ENCODE measurements at places on chromosomes 13 and 19.

DNA sequence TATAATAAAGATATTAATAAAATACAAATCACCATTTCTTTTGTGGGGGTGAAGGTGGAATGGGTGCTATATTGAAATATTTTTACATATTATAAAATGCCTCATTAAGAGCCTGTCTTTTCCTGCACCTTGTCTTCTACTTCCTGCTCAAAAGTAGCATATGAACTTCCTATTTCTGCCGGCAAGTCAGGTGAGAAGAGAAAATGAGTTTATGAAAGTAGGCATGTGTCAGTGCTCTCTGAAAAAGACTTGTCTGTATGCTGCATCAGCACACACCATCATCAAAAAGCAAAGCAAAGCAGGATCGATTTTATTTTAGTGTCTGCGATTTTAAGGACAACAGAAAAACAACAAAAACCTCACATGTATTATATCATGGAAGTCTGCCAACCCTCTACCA is 114.2 kb downstream of the RAP2A start:
- no peak for DNase-seq

DNA sequence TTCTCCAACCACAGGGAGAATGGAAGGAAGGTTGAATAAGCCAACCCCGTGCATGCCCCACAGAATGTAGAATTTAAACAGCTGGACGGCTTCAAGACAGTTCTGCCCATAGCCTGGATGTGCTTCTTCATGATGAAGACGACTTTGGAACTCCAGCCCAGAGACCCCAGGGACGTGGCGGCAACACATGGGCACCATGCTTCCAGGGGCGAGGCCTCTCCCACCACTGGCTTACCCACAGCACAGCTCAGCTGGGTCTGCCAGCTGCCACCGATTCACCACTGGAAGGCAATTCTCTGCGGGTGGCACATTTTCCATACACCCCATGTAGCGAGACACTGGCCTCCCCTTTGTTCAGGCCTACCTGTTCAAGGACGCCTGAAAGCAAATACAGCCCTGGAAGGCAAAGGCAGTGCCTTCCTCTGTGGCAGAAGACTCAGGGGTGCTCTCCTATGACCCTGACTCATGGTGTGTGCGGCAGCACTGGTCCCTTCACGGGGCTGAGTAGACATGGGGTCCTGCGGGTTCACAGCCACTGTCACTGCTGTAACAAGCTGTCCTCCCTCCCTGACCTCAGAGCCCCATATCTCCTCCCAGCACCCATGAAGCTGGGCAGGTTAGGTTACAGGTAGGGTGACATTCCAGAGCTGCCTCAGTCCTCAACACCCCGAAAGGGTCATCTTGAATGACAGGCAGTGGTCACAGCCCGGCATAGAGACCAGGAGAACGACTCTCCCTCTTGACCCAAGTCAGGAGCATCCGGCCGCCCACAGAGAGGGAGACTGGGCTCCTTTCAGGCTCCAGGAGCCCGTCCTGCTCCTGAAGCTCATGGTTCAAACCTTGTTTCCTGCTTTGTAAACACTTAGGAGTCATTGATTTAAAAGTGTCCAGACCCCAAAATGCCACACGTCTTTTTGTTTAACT is 72.7 kb downstream of the SPACA7 start:
- no peak for DNase-seq

GRCh38 chr19:8575467-8575997 is 1.7 kb downstream of the MYO1F start:
- peak; percentile 51 for DNase-seq

DNA sequence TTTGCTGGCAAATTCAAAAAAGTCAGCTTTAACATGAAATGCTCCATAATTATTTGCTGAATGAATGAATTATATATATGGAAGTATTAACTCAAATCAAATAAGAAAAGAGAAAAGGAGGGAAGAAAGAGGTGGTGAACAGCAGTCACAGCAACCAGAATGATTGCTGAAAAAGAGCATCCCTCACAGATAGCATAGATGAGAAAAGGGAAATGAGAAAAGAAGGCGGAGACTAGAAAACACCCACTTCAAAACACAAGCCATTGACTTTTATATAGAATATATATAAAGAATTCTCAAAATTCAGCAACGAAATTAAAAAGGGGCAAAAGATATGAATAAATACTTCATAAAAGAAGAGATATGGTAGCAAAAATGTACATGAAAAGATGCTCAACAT is 75.2 kb downstream of the CAB39L start:
- no peak for DNase-seq

DNA sequence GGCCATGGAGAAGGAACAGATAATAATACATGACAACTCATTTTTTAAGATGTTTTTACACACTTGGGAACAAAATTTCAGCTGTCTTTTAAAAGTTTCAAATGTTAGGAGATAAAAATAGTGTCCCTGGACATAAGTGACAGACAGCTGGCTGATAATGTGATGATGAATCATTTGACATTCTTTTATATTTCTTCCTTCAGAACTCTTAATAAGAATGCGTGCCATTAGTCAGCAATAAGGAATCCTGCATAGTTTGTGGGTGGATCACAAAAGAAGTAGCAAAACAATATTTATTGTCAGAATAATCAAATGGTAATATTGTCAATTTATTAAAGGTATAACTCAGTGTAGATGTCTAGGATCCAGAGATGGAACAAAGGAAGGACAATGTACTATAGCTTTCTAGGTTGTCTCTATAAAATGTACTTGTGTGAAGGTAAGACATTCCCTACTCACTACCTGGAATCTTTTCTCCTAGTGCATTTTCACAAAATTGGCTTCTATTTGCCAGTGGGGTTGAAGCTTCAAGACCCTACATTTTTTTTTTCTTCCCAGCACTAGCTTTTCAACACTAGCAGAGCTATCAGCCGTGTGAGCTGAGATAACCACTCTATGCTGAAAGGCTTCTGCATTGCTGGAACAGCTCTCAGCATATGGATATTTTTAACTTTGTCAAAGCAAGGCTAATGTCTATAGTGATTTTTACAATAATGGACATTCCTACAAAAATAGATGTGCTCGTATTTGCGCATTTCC is 175.6 kb upstream of the SLITRK6 start:
- no peak for DNase-seq

DNA sequence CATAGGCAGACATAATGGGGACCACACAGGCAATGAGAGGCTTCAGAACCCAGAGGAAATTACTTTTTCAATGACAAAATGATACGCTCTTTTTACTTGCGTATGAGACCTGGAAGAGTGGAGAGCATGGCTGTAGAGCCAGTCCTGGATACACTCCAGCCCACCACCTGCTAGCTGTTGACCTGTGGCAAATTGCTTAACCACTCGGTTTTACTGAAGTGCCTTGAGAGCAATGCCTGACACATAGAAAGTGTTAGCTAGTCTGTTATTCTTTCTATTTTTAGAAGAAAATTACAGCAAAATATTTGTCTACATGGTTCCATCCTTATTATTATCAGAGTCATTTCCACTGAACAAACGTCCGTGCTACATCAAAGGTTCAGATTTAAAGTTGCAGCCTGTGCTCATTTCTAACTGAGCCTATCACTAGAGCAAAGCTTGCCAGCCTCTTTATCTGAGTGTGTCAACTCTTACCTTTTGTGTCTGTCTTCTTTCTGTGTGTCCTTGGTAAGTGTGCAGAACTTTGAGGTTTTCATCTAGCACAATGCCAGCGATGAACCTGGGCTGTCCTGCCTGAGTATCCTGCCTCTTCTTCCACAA is 9.6 kb upstream of the GPR183 start:
- no peak for DNase-seq

GRCh38 chr19:4694211-4694987 is 24.3 kb upstream of the MYDGF start:
- no peak for DNase-seq

- peak; percentile 86 for DNase-seq
These were observed 13.9 kb downstream of the RABAC1 start for GRCh38 chr19:41945135-41945766.

DNA sequence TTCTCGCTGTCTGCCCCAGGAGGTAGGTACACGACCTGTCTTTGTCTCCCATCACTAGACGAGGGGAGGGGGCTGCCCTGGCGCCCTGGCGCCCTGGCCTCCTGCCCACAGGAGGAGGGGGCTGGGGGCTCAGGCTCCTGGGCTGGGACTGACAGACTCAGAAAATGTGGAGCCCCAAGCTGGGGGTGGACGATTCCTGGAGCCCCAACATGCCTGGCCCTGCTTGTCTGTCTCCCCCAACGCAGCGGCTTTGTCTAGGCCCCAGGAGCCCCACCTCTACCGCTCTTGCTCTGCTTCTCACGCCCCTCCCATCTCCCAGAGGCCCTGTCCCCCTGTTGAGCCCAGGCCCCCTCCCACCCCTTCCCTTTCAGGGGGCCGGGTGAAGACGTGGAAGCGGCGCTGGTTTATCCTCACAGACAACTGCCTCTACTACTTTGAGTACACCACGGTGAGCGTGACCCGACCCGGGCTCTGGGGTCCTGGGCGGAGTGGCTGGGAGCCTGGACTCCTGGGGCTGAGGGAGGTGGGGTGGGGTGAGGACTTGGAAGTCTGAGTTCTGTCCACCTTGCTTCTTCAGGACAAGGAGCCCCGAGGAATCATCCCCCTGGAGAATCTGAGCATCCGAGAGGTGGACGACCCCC is 8.6 kb downstream of the CYTH2 start:
- no peak for DNase-seq

GRCh38 chr13:113742000-113742441 is 17.0 kb upstream of the TMEM255B start:
- no peak for DNase-seq

DNA sequence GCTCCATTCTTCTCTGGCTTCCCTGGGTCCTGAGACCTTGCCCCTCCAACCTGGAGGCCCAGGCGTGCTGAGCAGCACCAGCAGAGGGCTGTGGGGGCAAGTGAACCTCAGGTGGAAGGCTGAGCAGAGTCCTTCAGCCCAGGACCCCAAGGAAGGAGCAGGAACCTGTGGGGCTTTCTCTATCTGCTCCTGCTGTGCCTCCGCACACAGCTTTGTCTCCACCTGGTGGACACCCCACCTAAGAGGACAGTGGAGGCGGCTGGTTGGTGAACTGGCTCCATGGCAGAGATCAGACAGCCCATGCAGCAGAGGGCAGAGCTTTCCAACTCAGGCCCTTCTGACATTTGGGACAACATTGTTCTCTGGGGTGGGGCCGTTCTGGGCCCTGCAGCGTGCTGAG is 19.7 kb downstream of the ZFR2 start:
- DNase-seq = peak; percentile 26

DNA sequence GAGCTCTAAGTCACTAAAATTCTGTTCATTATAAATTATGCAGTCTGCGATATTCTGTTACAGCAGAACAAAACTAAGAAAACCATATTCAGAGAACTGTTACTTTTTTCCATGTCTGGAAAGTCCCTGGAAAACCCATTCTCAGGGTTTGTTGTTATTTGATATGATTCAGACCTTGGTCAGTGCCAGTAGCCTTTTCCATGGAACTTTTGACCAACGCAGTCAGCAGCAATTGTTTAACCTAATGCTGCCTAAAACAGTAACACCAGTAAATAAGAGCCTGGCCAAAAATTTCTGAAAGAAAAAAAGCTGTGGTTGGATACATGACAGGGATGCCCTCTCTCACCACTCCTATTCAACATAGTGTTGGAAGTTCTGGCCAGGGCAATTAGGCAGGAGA is 402.7 kb downstream of the TBC1D4 start:
- no peak for DNase-seq

DNA sequence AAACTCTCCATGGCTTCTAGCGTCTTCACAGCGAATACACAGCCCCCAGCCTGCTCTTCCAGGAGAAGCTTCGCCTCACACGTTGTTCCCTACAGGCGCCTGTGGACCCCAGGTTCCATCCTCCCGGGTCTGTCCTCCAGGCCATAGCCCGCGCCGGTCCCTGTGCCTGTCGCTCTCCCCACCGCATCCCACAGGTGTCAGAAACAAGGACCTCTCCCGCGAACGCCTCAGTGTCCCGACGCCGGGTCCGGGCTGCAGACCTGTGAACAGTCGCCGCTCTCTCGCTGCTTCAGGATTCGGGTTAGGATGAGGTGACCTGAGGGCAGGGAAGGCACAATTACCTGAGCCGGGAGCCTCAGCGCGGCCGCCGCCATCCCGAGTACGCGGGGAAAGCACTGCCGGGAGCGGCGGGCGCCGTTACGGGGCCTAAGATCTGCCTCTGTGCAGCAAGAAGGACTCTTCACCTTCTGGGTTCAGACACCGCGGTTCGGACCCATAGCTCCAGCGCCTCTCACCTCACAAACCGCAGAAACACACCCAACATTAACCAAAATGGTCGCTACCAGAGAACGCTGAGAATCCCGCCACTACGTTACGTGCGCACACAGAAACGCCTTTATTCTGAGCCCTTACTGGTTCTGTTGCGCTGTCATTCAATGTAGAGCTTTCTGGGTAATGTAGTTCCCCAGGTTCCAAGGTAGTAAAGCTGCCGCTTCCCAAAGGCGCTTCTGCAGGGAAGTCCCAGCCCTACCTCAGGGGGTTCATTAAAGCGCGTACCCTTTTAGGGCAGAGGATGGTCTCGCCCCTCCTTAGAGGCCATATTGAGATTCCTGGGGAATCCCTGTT is at the start of gene ZNF418:
TSS of gene ZNF418 (minus strand) at position 583 of the 846 bp plus-strand sequence. CDS start 1,580 bp downstream, outside the sequence.
- peak; percentile 31 for DNase-seq

GRCh38 chr13:100356889-100357288 is 231.7 kb downstream of the GGACT start:
- no peak for DNase-seq

DNA sequence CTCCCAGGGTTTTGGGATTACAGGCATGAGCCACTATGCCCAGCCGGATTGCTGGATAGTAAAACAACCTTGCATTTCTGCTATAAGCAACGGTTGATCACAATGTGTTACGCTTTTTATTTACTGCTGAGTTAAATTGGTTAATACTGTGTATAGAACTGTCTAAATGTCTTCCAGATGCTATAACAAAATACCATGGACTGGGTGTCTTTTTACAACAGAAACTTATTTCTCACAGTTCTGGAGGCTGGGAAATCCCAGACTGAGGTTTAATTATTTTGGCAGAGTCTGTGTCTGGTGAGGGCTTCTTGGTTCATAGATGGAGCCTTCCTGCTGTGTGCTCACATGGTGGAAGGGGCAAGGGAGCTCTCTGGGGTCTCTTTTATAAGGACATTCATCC is 65.5 kb downstream of the ING1 start:
- no peak for DNase-seq

GRCh38 chr19:8635422-8635821 is 5.0 kb downstream of the NFILZ start:
- no peak for DNase-seq

DNA sequence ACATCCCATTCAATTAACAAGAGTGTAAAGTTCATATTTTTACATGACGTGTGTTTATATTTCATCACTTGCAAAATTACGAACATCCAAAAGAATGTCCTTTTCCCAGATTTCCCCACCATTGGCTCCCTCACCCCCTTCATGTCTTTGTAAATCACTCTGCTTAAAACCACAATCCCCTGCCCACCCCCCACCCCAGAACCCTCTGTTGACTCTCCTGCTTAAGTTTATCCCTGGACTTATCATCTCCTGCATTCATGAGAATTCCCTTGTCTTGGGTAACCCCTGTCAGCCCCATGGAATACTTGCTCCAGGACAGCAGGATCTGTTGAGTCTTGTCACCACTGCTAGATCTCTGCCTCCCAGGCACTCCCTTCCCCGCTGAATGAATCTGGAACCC is 109.9 kb downstream of the COL4A1 start:
- DNase-seq = no peak

GRCh38 chr13:89746554-89746953 is 1600.9 kb upstream of the MIR17HG start:
- DNase-seq = no peak

Data from activated CD4-positive, alpha-beta T cell treated with anti-CD3 and anti-CD28 coated beads, Interleukin-2, amount 50 U/mL, for 1 hour (primary cell).